ENCODE measurements at places on chromosomes 3 and 15.

DNA sequence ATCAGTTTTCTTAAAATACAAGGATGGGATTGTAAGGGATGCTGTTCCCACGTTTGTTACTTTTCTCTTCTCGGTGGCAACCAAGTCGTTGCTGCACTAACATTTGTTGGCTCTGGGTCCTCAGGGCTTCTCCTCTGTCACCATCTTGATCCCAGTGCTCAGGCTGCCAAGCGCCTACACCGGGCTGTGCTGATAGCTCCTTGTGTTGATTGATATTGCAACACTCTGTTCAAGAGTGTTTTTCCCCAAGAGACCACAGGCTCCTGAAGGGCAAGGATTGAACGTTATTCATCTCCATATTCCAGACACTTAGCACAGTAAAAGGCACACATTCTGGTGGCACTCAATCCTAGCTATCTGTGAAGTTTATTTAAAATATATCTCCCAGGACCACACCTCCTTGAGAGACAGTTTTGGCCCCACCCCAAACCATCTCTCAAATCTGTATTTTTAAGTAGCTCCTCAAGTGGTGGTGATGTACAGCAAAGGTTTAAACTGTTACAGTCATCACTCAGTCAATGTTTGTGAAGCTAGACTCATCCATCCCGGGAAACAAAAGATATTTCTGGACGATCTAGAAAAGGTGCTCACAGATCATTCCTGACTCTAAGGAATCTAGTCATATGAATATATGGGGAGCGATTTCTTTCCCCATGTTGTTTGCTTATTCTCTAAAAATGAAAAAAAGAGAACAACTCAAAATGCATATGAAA is 38.5 kb upstream of the FOXP1 start:
- DNase-seq, result no peak

- no peak for DNase-seq
Measured at GRCh38 chr3:15279671-15280402, 52.5 kb downstream of the SH3BP5 start.

- no peak for DNase-seq
Measured at GRCh38 chr3:55658690-55659562, 171.8 kb upstream of the WNT5A start.

DNA sequence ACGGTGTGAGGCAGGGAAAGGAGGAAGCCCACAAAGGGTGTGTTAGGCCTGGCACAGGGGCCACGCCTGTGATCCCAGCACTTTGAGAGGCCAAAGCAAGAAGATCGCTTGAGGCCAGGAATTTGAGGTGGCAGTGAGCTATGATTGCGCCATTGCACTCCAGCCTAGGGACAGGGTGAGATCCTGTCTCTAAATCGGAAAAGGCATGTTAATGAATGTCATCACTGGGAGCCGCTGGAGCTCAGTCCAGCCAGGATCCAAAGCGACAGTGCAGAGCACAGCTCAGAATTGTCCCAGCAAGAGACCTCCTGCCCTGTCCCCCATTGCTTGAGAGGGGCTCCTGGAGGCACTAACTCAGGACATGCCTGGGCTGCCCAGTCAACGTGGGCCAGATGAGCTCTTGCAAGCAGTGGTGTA is 15.0 kb upstream of the FBLN2 start:
- DNase-seq, result no peak

DNA sequence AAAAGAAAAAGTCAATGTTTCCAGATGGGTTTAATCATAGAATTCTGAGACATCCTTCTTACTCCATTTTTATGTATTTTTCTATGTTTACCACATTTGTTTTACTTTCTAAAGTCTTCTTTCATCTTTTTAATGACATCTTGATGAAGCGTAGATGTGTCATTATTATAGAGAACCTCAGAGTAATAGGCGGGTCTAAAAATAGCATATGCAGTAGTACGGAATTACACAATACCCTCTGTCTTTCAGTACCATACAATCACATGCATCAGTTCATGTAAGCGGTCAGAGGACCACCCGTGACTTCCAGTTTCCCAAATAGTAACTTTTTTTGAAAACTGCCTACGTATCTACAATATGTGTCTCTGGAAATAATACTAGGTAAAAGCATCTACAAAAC is 224.0 kb downstream of the PLOD2 start:
- DNase-seq, result no peak

DNA sequence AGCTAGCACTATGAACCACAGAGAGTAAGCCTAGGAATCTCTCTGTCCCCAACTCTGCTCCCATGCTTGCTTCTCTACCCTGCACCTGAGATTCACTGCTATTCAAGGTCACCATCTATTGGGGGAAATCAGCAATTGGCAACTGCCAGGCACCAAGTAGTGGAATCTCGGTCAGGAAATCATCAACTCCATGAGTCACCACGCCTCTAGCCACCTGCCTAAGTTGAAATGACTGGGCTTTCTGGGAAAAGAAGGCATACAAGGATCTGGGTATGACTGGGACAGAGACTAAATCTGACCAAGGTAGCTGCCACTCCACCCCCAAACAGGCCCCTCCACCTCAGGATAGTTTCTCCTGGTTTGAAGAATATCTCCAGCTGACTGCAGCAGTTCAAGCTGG is 464.1 kb upstream of the CBLB start:
- no peak for DNase-seq

DNA sequence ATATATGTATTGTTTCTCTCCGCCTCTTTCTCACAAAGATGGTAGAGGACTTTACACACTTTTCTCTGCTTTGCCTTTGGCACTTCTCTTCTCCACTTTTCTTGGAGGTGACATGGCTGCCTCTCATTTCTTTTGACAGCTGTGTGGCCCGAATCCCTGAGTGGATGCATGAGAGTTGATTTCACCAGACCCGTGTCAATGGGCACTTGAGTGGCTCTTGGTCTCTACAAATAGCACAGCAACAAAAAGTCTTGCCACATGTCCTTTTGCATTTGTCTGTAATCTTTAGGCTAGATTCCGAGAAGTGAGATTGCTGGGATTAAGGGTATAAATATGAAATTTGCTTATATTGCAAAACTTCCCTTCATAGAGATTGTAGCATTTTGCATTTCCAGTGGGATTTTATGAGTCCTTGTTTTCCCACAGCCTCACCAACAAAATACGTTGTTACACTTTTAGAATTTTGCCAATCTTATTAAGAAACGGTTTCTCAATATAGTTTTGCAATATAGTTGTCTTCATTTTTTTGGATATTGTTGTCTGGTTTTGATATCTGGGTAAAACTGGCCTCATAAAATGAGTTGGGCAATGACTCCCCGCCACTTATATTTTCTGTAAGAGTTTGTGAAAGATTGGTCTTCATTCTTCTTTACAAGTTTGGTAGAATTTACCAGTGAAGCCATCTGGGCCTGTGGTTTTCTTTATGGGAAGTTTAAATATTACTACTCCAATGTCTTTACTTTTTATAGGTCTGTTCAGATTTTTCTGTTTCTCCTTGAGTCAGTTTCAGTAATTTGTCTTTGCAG is 5.2 kb upstream of the TRPM1 start:
- DNase-seq, result no peak

DNA sequence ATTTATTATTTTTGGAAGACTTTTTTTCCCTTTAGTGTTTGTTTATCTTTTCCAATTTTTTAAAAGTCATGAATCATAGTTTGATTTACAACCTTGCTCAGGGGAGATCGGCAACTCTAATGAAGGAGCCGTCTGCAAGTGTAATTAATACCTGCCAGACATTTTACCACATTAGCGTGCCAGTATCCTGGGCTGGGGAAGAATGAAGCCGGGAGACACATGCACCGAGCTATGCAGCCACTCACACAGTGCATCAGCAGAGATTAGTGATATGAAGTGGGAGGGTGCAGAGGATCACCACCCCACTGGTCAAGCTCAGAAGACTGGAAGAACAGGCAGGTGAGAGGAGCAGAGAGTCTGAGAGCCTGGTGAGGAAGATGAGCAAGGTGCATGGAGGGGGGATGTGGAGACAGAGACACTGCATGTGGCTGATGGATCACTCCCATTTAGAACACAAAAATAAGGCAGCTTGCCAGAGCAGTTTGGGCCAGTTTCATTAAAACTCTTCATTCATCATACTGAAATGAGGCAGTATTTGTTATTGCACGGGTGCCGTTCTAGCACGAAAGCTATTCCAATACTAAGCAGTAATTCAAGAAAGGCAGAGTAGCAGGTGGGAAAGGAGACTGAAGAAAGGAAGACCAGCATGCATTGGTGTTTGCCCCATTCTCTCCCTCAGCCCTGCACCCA is 821.6 kb downstream of the TUSC7 start:
- DNase-seq, result no peak

- no peak for DNase-seq
Measured at GRCh38 chr15:51342227-51342999, 958 bp downstream of the GLDN start.

DNA sequence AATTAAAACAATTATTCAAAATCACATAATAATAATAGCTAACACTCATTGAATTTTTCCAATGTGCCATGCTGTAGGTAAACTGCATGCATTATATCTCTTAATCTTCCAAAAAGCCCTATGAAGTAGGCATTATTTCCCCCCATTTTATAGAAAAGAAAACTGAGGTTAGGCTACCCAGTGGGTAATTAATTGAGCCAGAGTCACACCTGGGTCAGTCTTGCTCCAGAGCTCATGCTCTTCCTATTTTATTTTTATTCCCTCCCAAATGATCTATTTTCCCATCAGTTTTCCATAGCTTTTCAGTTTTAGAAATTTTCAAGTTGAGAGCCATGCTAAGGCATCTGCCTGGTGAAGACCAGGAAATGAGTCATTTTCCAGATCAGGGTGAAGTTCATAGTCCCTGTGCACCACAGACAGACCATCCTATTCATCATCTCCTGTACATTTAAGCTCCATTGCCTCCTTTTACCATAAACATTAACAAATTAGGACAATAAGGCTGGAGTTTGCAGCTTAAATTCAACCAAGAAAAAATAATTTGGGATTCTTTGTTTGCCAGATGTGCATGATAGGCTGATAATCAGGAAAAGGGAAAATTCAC is 417.3 kb downstream of the OTOL1 start:
- DNase-seq, result no peak

Measured in stimulated activated CD4-positive, alpha-beta T cell treated with anti-CD3 and anti-CD28 coated beads, Interleukin-15, amount 100 ng/mL, for 1 hour (primary cell).